ENCODE measurements at places on chromosomes 1 and 21.
A peak's percentile ranks its signal among the peaks of the same experiment; 100 is the strongest.

DNA sequence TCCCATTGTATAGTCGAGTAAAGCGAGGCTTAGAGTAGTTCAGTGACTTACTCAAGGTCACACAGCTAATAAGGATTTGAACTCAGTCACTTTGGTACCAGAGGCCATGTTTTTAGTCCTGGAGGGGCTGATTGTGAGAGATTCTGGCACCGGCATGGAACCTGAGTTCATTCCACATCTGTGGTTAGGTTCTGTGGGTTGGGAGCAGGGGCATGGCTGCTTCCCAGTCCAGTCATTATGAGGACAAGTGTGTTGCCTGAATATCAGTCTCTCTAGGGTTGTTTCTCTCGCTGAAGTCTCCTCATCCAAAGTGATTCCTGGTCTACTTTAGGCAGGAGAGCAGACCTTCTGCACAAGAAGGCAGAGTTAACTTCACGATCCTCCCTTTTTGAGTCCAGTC, 90.6 kb downstream of the C1orf94 start:
- no peak for DNase-seq

DNA sequence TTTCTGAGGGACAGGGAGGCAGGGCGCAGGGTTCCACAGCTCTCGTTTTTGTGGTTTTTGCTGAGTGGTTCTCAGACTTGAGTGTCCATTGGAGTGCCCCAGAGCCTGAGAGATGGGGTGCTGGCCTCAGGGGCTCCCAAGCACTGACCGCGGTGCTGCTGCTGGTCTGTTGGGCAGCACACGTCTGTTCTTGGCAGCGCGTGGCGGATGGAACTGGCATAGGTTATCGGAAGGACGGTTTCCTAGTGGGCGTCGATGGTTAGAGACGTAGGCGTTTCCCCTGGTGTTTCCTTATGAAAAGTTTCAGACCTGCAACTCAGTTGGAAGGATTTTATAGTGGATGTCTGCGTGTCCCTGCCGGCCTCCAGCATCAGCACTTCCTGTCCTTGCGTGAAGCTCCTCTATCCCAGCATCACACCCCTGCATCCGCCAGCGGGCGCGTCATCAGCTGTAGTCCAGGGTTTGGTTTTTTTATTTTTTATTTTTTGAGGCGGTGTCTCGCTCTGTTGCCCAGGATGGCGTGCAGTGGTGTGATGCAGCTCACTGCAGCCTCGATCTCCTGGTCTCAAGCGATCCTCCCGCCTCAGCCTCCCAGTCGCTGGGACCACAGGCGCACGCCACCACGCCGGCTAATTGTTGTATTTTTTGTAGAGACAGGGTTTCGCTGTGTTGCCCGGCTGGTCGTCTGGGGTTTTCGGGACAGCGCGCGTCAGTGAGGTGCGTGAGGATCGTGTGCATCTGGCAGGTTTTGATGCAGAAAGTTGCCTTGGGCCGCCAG, 11.8 kb downstream of the RRP1 start:
- DNase-seq: no peak

- DNase-seq: no peak
Observed at GRCh38 chr1:43238991-43239469, 30.8 kb upstream of the TMEM125 start.

DNA sequence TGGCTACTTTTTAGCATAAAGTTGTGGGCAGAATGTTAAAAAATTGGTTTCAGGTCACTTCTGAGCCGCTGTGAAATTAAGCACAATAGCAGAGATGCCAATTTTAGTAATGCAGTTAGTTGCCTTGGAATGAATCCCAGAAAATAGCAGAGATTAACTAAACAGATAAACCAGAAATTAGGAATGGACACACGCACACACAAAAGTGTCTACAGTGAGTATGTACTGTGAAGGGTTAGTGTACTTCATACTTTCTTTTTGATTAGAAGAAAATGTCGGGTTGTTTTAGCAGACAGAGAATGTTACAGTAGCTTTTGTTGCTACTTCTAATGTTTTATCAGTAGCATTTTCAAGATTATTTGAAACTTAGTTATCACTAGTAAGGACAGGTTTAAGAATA, 106.7 kb downstream of the LEPR start:
- no peak for DNase-seq

DNA sequence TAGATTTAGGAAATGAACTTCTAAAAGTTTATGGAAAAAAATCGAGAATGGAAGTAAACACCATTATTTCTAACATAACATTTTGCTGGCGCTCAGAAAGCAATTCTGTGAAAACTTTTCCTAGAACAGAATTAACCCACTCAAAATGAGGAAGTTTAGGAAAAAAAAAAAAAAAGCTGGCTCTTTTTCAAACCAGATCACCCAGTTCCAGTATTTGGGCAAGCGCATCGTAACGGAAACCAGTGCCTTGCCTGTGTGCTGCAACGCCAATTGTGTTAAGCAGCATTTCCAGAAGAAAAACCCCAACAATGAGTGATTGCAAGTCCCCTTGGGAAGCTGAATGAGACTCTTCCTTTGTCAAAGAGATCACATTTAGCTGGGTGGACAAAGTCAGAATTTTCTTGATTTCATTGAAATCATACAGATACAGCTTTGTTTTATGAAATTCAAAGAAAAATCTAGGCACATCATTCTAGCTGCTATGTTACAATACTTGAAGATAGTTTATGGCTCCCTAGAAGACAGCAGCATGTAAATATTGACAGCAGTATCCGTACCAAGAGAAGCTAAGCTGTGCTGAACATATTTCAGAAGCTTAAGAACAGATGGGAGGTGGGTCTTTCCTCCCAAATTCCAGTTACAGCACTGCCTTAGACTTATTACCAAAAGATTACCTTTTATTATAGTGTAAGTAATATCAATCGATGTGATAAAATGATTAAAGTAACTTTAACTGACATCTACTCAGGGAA, 113.4 kb downstream of the ERG start:
- no peak for DNase-seq

- DNase-seq: no peak
Observed at GRCh38 chr1:99969260-99969728, 502 bp upstream of the SLC35A3 start.

DNA sequence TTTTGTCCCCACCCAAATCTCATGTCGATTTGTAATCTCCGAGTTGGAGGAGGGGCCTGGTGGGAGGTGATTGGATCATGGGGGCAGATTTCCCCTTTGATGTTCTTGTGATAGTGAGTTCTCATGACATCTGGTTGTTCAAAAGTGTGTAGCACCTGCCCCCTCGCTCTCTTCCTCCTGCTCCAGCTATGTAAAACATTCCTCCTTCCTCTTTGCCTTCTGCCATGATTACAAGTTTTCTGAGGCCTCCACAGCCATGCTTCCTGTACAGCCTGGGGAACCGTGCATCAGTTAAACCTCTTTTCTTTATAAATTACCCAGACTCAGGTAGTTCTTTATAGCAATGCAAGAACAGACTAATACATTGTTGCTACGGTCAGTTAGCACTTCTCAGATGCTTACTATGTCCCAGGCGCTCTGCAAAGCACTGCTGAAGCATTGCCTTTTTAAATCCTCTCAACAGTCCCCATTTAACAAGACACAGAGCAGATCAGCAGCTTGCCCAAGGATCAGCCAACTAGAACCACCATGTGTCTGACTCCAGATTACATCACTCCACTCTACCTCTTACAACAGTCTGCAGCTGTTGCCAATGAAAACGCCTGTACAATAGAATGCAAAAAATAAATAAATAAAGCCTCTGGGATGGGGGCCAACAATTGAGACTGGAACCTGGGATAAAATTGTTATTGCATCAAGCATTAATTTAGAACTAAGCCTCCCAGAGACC, 52.4 kb upstream of the USP1 start:
- no peak for DNase-seq

DNA sequence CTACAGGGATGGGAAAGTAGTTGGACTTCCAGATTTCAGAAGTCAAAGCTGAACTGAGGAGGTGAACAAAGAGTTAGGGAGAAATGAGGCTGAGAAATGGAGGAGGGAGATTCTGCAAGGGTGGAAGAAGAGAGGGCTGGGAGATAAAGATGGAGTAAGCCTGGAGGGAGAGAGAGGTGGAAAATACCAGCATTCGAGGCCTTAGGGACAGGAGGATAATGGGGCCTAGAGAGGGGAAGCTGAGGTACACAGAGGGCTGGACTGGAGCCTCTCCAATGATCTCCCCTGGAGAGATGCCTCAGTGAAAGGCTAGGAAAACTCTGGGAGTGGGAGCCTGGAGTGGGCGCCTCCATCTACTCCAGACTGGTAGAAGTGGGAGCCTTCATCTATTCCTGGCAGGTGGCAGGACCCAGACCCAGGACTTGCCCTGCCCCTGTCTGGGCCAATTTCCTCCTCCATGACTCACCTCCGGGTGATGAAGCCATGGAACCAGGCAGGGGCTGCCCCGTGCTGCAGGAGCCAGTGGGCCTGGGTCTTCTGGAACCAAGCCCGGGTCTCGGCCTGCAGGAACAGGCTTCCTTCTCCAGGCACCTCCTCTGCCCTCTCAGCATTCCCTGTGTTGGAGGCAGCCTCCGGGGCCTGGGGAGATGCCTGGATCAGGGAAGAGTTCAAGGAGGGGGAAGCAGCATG, 1.9 kb downstream of the SH2D2A start:
- DNase-seq: no peak

DNA sequence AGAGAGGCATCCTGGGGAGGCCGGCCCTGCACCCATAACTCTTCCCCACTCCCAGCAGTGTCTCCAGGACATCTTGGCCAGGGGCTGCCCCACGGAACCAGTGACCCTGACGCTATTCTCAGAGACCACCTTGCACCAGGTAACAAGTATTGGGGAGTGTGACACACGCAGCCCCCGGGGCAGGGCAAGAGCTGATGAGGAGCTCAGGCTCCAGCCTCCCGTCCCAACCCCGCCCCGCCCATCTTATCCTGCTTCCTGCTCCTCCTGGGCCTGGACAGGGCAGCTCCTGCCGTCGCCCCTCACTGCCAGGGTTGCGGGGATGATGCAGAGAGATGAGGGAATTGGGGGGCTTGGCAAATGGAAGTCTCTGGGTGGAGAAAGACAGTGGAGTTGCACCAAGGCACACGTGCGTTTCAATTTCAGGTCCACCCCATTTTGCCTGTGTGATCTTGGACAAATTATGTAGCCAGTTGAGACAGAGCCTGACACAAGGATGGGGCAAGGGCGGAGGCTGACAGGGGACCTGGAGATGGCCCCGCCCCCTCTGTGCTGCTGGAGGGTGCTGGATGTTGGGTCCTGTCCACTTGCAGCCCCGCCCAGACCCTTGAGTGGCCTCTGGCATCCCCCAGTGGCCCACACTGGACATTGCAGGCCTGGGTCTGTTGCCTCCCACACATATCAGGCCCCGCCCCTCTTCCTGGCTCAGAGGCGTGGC, 10.7 kb downstream of the CLCNKA start:
- peak; percentile 66 for DNase-seq

DNA sequence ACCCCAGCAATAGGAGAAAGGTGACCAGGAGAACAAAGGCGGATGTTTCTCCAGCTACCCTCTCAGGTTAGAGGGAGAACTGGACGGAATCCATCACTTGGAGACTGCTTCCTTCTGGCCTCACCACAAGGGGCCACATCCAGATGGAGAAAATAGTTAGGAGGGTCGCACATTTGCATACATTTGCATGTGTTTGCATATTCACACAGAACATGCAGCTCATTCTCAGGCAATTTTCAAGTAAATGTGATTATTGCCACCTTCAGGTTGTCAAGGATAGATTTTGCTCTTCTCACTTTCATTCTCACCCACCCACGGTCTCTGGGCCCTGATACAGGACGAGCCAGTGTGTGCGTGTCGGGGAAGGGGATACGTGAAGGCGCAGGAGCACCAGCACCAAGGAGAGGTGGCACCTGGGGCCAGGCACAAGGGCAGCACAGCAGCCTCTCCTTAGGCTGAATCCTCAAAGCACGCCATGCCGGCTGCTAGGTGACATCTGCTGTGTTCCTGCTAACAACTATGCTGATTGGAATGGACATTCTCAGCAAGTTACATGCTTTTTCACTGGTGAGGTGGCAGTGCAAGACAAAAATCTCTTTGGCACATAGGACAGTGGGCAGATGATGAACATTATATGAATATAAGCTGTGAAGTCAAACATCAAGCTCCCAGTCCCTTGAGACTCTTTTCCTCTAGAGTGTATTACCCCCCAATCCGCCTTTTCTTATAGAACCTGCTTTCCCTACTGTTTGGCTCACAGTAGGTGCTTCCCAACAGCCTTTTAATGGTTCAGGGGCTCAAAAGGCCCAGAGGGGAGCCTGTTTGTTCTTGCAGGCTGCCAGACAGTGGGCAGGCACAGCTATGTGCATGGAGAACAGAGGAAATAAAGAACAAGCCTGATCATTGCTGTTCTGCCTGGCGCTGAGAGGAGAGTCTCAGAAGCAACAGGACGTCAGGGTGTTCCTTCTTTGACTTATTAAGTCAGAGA, 14.3 kb downstream of the ACKR1 start:
- DNase-seq: no peak

DNA sequence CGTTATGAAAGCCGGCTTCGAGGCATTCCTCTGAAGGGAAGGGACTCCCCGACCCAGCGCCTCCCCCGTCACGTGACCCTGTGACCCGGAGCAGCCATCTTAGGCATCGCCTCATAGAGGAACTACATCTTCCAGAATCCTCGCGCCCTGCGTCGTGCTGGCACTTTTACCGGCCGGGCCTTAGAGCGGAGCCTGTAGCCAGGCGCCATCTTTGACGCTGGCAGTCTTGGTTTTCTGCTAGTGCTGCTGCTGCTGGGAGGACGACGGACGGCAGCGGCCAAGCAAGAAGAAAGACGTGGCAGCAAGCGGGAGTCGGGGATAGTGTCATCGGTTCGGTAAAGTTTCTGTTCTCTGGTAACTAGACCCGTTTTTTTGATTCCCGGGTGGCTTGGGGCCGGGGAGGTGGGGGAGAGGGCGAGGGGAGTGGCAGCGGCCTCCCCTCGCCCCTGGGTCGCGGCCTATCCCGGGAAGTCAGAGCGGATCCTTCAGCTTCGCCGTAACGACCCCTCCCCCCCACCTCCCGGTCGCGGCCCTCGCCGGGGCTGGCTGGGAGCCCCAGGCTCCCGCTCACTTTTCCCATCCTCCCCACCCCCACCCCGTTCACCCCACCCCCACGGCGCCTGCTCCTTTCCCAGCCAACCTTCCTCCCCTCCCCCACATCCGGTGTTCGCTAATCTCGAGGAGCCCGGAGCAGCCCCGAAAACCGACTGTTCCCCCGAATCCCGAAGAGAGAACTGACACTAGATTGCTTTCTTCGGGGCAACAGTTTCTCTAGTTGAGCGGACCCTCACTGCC, at the start of the genes ZBED6 and ZC3H11A:
ZBED6 (plus strand) TSS at position 183 of the 795 bp plus-strand sequence. CDS start 1,900 bp downstream, outside the sequence.
ZC3H11A (plus strand) TSS at position 183 of the 795 bp plus-strand sequence. CDS start 21,448 bp downstream, outside the sequence.
- peak; percentile 97 for DNase-seq

- DNase-seq: no peak
Observed at GRCh38 chr1:2291577-2291976, 63.5 kb downstream of the SKI start.

- no peak for DNase-seq
Observed at GRCh38 chr1:71778940-71779339, 503.4 kb downstream of the NEGR1 start.

- no peak for DNase-seq
Observed at GRCh38 chr1:179175011-179175841, 54.3 kb downstream of the ABL2 start.
